ENCODE measurements at places on chromosomes 11 and 22. TPM values are rescaled to one million over a fixed set of nuclear protein-coding genes. Genes with fewer than 3 reads are reported as not detected.

DNA sequence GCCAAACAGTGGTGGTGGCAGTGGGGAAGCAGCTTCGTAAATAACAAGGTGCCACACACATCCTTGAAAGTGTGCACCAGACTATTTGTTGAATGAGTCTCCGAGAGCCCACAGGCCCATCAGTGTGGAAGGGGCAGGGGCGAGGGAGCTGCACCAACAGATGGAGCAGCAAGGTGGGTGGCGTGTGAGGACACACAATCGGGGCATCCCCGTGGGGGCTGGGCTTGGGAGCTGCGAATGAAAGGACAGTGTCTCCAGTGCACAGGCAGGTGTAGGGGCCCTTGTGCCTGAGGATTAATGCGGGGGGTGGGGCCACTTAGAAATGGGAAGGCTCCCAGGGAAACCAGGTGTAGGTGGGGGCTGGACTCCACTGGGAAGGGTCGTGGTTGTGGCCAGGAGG lies 2.8 kb downstream of the NRXN2 start:
- DNase-seq = no peak

DNA sequence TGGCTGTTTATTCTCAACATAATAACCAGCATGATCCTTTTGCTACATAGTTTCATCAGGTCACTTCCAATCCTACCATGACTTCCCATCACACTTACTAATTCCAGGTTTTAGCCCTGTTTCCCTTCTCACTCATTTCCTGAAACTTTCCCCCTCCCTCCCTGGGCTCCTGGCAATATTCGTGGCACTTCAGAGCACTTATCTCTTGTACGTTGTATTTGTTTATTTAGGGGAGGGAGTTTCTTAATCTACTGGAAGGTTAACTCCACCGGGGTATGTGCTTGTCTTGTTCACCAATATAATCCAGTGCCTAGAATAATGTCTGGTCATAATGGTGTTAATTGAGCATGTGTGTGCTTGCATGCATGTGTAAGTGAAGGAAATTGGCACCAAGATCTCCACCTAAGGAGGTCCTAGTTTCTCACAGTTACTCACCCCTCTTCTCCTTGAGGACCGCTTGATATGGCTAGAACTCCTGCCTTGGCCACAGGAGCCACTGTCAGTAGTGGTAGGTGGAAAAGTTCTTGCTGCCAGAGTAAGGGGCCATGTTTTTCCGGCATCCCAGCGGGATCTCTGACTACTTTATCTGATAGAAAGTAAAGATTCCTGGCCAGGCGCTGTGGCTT lies 11.7 kb downstream of the EIF3L start:
- DNase-seq = no peak

GRCh38 chr11:72860592-72860991 lies 46.4 kb downstream of the ATG16L2 start:
- DNase-seq = no peak

- no peak for DNase-seq
Measured at GRCh38 chr11:56663386-56663785, at the start of gene OR5AR1. OR5AR1 (plus strand) TSS chr11:56663686; CDS start chr11:56663686, 0 bp downstream.

GRCh38 chr22:42342426-42343120 lies 72.1 kb upstream of the TCF20 start:
- no peak for DNase-seq

The TEX54 gene
- not detected for total RNA-seq

The CARNS1 gene
- total RNA-seq = 0.68 TPM

The CRYBB2 gene
- total RNA-seq = not detected
